CD14-positive monocyte (primary cell): ENCODE measurements at places on chromosomes 6 and 20.

GRCh38 chr6:169969372-169970099, 218.1 kb downstream of the ERMARD start:
- no peak for DNase-seq

- DNase-seq, result no peak
Measured at GRCh38 chr6:43200541-43200940, 18.5 kb downstream of the CUL9 start.

GRCh38 chr20:45833883-45834796, 541 bp downstream of the SNX21 start:
- DNase-seq, result no peak

DNA sequence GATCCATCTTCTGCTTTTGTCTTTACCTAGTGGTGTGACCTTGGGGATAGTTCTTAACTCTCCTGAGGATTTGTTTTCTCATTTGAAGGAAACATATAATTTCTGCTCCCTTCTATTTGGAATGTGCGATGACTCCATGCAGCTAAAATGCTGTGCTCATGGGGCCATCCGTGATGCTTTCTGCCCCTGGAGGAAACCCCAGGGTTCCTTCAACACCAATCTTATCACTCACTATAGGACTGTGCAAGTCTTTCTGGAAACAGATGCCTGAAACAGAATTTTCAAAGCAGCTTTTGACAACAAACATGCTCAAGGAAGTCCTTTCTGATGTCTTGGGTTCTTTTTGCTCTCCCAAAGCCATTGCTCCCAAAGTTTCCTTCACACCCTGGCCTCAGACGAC, 128.8 kb upstream of the GGTLC1 start:
- DNase-seq, result no peak

DNA sequence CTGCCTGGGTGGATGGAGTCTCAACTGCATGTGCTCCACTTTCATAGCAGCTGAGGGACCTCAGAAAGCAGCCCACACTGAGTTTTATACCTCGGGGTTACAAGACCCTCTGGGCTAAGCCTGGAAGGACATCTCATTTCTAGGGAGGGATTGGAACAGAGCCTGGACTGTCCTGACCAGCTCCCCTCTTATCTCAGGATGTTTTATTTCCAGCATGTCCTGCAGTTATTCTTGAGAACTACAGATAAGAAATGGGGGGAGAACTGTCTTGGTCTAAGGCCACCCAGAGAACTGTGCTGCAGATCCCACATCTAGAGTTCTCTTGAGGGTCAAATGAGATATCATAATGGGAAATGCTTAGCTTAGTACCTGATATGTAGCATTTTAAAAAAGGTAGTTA, 97.3 kb upstream of the CHD6 start:
- DNase-seq, result no peak

DNA sequence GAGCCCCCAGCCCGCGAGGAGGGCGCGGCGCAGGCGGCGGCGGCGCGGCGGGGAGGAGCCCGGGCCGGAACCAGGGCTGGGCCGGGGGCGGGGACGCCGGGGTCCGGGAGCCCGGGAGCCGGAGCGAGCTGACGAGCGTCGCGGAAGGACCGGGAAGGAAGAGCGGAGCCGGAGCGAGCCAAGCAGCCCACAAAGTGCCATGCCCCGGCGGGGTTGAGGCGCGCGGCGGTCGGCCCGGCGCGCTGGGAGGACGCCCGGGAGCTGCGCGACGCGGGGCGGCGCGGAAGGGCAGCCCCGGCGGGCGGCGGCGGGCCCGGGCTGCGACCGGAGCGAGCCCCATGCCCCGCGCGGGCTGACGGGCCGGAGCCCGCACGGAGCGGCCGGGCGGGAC, 289 bp downstream of the FOXP4 start:
- DNase-seq, result no peak

GRCh38 chr20:57476641-57477461, 48.1 kb downstream of the CTCFL start:
- no peak for DNase-seq

- DNase-seq, result no peak
Measured at GRCh38 chr6:157436219-157436943, 55.4 kb downstream of the ZDHHC14 start.

- DNase-seq, result peak; percentile 79
Measured at GRCh38 chr6:53241938-53242337, 93.3 kb upstream of the GCM1 start.

- peak; percentile 54 for DNase-seq
Measured at GRCh38 chr6:13159300-13159699, 169.0 kb downstream of the TBC1D7 start.

- DNase-seq, result no peak
Measured at GRCh38 chr6:6683969-6684833, 95.7 kb downstream of the LY86 start.

DNA sequence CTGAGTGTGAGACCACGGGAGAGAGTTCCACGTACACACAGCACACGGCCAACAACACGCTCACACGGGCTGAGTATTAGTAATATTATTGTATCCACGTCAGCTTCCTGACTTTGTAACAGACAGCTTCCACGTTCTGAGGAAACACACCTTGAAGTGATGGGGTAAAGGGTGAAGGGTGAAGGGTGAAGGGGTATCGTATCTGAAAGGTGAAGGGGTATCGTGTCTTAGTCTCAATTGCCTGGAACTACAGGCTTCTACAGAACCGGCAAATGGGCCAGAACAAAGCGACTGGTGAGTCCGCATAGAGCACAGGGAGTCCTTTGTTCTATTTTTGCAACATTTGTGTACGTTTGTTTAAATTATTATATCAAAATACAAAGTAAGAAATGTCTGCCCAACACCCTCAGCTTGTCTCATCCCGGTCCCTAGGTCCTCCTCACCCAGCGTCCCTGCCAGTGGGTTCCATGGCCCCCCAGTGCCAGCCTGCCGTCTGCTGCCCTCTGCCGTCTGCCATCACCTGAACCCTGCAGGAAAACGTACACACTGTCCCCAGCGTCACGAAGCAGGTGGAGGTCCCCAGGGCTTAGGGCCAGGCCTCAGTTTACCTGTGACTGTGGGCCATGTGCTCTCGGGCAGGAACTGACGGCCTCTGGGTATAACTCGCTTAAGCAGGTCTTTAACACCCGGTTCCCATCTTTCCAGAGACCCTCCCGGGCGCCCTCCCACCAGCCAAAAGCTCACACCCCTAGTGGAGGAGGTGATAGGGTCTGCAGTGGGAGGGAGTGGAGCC, 4.4 kb upstream of the HELZ2 start:
- no peak for DNase-seq

GRCh38 chr6:3088968-3089367, 20.7 kb downstream of the RIPK1 start:
- DNase-seq, result no peak

DNA sequence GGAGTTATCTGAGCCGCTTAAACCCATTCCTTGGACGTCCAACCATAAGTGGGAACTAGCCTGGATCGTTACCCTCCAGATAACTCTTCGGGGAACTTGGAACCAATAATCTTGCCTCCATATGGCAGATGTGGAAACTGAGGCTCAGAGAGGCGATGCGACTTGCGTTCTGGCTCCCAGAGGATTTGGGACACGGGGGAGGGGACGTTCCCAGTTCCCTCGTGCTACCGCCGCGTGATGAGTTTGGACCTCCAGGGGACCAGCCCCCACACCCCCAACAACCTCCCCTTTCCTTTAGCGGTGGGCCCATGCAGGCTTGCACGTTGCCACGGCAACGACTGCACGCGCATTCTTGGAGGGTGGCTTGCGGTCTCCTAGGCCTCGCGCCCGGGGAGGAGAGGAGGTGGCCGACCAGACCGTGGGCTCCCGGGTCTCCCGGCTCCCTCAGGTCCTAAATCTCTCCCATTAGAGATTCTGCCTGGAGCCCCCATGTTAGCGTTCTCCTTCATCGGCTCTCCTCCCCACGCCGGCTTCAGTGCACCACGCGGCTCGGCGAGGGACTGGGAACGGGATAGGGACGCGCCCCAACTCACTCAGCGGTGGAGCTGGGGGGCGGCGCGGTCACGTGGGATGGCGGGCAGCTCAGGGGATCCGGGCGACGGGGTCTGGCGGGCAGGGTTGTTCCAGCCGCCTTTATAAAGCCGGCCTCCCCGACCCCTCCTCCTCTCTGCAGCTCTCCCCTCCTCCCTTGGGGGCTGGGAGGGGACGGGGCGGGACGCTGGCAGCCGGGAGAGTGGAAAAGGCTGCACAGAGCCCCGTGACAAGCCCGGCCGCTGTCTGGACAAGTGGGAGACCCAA, at the start of gene PLTP:
TSS of gene PLTP (minus strand) at position 670 of the 858 bp plus-strand sequence. CDS start 703 bp downstream, outside the sequence.
- no peak for DNase-seq

DNA sequence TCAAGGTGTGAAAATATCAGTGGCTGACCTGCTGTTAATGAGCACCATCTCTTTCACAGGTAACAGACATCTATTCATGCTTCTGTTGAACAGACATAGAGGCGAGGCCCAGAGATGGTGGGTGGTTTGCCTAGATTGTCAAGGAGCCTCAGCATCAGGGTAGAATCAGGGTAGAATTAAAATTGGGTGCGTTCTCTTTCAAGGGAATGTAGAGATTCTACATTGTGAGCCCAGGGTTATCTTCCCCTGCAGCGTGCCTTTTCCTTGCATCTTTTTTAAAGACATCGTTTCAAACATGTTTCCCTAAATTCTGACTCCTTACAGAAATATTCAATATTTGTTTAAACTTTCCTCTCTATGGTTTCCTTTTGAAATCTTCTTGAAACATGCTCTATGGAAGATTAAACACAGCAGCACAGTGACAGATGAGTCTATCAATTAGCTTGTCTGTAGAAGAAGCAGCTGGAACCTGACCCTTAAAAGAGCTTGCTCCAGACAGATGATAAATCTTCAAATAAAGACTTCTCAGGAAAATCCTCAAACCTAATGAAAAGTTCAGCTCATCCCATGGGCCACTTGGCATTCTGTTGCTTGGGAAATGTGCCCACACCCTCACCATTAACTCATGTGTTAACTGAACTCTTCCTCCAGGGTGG, 119.8 kb downstream of the IPCEF1 start:
- DNase-seq, result no peak

- no peak for DNase-seq
Measured at GRCh38 chr20:32188376-32189122, 19.0 kb downstream of the PLAGL2 start.

- no peak for DNase-seq
Measured at GRCh38 chr6:131183427-131184095, 48.3 kb downstream of the AKAP7 start.

- no peak for DNase-seq
Measured at GRCh38 chr6:107628878-107629277, 139.0 kb downstream of the SOBP start.

DNA sequence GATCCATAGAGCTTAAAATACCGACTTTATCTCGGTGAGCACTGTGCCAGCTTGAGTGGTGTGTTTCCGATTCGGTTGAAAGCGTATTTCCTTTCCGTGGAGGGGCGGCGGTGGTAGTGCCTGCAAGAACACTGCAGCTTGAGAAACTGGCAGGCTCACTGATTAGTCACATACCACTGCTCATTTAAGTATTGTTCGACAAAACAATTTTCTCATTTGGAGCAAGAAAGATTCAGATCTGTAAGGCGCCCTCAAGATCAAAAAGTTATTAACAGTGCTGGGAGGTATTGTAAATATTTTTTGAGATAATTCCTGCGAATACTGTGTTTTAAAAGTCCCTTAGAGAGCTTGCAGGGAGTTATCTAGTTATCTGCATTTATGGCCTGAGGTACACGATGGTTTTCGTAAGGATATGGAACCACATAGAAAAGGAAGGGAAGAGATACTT, 1.3 kb downstream of the MAPK14 start:
- DNase-seq, result peak; percentile 65

DNA sequence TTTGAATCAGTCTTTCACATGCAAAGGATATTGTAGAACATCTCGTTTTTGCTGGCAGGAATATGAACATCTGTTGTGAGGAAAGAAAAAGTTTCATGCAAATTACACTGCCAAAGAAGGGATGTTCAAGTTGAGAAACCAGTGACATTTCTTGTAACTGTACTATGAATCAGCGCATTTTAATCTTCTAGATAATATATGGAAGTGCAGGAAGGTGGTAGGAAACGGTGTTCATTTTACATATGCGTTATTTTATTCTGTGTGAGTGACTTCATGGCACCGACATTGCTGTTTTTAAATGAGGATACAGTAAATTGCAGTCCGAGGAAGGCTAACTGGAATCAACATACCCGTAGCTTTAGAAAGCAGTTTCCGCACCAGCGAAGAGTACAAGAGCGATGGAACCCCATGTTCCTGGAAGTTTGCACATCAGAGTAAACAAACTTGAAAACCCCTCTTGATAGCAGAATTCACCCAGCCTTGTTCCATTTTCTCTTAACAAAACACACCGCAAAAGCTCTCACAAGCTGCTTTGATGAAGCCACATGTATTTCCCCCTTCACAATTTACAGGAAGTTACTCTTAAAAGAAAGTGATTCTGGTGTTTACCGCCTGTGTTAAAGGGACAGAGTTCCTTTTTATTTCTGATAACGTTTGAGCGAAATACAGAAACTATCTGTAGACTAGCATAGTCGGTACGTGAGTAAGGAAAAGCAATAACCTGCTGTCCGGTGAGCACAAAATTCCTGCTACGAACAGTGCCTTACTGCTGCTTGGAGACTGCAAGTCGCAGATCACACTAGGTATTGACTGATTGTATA, 11.5 kb downstream of the PRDM1 start:
- DNase-seq, result peak; percentile 49

GRCh38 chr6:6586671-6587526, 1.6 kb upstream of the LY86 start:
- peak; percentile 38 for DNase-seq

DNA sequence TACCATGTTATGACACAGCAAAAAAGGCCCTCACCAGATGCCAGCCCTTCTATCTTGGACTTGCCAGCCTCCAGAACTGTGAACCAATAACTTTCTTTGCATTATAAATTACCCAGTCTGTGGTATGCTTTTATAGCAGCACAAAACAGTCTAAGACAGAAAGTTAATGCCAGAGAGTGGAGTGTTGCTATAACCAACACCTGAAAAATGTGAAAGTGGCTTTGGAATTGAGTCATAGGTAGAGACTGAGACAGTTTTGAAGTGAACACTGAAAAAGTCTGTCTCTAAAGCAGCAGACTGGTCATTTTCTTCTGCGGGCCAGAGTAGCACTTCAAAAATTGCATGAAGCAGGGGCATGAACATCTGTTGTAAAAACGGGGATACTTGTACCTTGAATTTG, 28.0 kb upstream of the ASIP start:
- no peak for DNase-seq

- DNase-seq, result no peak
Measured at GRCh38 chr6:7147051-7147671, 39.4 kb downstream of the RREB1 start.

DNA sequence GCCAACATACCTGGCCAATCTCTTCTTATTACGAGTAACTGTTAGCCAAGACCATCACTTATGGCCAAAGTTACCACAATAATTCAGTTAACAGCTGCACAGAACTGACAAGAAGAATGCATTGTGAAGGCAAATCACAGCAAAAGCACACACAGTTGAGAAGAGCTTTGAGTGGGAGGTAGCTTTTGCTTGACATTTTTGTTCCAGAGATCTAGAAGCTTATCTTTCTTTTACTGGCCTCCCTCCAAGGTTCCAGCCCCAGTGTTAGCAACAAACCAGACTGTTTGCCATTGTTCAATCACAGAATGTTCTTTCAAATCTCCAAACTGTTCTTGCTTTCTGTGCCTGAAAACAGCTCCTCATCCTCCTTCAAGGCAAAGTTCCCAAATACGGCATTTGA, 35.9 kb upstream of the IRAK1BP1 start:
- no peak for DNase-seq

- DNase-seq, result no peak
Measured at GRCh38 chr20:50068041-50068651, 44.8 kb downstream of the UBE2V1 start.

- DNase-seq, result no peak
Measured at GRCh38 chr20:23083553-23084220, 2.4 kb downstream of the CD93 start.

- no peak for DNase-seq
Measured at GRCh38 chr6:169720207-169720855, 4.0 kb downstream of the PHF10 start.

GRCh38 chr6:33781131-33781975, 7.6 kb downstream of the LEMD2 start:
- no peak for DNase-seq
